ENCODE measurements at places on chromosomes 12 and 14.

- no peak for DNase-seq
These were observed 498.5 kb downstream of the NELL2 start for GRCh38 chr12:44377443-44378187.

DNA sequence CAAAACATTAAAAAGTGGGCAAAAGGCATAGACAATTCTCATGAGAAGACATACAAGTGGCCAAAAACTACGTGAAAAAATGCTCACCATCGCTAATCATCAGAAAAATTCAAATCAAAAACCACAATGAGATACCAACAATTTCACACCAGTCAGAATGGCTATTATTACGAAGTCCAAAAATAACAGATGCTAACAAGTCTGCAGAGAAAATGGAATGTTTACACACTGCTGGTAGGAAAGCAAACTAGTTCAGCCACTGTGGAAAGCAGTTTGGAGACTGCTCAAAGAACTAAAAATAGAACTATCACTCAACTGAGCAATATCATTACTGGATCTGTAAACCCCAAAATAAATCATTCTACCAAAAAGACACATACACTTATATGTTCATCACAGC lies 76.2 kb downstream of the PRKD1 start:
- peak; percentile 44 for DNase-seq

DNA sequence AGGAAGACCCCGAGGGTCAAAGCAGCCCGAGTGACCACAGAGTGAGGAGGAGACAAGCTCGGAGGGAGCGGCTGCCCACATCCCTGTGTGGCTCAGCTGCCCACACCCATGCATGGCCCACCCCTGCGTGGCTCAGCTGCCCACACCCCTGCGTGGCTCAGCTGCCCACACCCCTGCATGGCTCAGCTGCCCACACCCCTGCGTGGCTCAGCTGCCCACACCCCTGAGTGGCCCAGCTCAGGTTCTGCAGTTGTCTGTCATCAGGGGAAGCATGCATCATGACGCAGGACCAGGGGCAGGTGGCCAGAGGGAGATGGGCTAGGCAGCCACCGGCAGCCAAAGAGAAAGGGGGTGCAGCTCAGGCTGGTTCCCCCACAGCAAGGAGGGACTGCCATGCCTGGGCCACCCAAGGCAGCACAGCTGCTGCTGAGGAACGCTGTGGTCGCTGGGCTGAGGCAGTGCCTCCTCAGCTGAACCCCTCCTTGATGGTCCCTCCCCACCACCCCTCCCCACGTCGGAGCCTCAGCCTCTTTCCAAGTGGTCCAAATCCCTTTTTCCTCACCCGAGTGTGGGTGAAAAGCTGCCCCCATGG lies 33.3 kb upstream of the NUDT14 start:
- no peak for DNase-seq

DNA sequence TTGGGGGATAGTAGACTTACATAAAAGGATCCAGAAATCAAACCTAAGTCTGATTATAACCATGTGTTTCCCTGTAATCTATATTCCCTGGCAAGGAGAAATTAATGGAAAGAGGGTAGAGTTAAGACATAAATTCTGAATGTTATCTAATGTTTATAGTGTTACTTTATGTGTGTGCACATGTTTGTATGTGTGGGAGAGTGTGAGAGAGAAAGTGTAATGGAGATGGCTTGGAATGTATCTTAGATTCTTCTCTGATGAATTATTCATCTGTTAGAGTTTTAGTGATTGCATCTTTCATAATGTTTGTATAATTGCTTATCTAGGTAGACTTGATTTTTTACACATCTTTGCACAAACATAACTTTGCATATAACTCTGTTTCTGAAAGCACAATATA lies 490.9 kb downstream of the FLRT2 start:
- DNase-seq: no peak

DNA sequence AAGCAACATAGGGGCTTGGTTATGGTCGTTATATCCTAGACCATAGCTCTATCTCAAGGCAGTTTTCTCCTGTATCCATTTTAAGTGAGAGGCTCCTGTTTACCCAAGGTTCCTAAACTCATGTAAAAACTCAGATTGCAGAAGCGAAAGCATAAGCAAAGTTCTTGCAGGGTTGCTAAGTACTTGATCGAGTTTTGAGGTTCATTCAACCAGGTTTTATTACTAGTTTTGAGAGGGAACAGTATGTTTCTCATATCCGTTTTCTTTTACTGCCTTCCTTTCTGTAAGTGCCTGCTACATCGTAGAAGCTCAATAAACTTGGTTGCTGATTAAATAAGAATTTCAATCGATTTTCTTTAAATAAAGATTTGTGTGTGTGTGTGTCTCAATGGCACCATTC lies 5.1 kb downstream of the AKAP3 start:
- DNase-seq: no peak

DNA sequence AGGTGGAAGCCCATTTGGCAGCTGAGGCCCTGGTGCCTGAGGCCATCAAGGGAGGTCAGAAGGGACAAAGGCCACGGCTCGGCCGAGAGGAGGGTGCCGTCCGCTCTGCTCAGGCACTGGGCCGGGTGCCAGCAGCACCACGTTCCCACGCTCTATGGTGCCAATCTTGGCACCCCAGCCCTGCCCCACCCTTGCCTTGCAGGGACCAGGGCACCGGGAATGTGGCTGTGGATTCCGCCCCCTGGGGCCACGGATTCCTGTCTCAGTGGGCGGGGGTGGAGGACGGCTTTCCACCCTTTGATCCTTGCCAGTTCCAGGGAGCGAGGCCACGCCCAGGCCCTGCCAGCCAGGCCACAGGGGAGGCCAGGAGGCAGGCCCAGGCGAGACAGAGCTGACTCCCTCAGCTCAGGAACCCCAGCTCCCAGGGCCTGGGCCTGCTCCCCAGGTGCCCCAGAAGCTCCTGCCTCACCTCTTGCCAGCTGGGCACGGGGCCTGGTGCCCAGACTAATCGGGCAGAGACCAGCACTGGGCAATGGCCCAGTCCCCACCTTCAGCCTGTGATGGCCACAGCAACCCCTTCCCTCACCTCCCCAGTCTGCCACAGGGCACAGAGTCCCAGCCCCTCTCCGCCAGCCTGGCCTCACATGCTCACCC lies 26.4 kb upstream of the GPR132 start:
- no peak for DNase-seq

DNA sequence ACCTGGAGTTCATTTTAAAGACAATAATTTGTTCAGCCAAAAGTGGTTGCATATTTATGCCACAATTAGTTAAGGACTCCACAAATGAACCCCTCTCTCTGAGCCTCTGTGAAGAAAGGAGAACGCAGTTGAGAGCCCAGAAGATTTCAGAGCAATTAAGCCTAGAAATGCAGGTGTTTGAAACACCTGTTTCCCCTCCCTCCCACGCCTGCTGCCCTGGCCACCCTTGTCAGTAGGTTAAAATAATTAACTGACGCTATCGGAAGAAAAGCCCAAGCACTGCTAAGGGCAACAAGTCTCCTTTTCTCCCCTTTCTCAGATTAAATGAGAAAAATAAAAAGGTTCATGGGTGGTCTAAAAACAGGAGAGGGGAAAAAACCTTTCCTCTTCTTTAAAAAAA lies 99.2 kb downstream of the PPM1A start:
- no peak for DNase-seq

GRCh38 chr14:91872517-91873470 lies 5.5 kb upstream of the TC2N start:
- no peak for DNase-seq

- peak; percentile 64 for DNase-seq
These were observed 54.5 kb downstream of the CRACR2A start for GRCh38 chr12:3698218-3698974.

DNA sequence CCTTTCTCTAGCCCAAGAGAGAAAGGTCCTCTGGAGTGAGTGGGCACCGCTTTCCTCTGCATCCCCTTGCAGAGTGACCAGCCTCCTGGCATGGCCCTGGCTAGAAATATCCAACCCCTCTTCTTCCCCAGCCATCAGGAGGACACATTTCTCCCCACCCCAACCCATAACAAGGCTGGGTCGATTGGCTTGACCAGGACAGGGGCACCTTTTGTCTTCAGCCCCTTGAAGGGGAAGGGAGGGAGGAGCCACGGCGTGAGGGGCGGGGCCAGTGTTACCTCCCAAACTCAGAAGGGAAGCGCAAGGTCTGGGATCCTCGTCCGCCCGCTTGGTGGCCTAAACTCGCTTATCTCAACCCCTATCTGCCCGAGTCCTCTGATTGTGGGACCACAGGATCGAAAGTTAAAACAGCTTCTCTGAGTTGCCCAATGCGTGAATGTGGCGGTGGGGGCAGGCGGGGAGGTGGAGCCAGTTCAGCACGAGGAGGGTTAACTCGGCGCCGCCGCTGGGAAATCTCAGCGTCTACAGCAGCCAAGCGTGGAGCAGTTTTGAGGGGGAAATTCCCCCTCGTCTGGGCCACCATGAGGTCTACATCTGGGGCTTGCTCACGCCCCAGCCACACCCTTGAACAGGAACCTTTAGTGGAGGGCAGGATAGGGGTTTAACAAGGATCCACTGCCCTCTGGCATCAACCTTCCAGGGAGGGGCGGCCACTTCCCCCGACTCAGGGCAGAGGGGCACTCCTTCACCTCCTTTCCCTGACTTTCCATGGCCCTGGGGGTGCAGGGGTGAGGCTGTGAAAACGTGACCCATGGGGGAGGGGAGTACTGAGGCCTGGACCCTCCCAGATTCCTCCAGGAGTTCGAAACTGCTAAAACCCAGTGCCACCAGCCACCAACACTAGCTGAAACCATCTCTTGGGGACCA lies 795 bp downstream of the STAT6 start:
- no peak for DNase-seq

DNA sequence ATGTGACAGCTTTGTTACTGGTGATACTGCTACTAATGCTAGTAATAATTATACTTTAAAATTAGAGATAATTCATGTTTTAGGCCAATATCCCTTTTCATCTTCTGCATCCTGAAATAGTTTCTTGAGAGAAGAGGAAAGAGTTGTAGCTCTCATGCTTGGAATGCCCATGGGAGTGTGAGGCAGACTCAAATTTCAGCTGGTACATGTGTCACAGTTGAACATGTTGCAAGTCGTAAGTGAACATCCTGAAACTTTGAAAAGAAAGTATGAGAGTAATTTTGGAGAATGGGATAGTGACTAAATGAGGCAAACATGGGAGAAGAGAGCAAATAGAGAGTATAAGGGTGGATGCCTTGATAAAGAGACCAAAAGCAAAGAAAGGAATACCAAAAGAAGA lies 168.0 kb downstream of the TMTC3 start:
- DNase-seq: peak; percentile 88

- DNase-seq: no peak
These were observed 819.2 kb downstream of the FSCB start for GRCh38 chr14:43687921-43688320.

- DNase-seq: no peak
These were observed 44.2 kb downstream of the ZFP36L1 start for GRCh38 chr14:68748691-68749090.

GRCh38 chr12:116697305-116697704 lies 40.6 kb downstream of the SPRING1 start:
- no peak for DNase-seq

DNA sequence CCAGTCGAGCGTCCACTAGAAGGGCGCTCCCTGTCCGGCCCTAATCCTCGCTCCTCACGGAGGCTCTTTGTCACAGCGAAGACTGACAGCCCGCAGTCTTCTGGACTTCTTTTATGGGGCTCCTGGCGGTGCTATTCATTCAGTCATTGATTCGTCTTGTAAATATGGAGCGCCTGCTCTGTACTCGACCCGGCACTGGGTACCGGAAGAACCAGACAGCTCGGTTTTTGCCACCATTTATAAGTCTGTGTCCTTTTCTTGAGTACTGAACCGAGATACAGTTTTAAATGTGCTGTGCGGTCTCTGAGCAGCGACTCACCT lies 570 bp downstream of the DMAC2L start:
- DNase-seq: no peak

GRCh38 chr14:21579976-21580375 lies at the start of gene OR10G3:
Gene OR10G3, minus strand, starts transcription at chr14:21580076. Its CDS starts 9,332 bp downstream, at chr14:21570744.
- DNase-seq: no peak

DNA sequence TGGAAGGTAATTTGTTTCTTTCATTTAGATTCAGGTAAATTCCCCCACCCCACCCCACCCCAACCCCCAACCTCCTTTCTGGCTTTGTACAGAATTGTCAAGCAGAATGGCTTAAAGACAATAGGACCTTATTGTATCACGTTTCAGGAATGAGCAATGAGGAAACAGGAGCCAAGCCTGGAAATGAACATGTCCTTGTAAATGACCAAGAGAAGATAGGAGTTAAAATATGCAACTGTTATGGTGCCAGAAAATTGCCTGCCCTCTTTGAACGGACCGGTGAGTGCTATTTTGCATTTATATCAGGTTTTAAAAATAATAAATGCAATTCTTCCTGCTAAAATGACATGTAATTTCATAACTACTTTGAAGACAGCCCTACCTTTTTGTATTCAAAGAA lies 141.6 kb upstream of the PELI2 start:
- DNase-seq: no peak

GRCh38 chr14:90520326-90520725 lies 123.5 kb downstream of the CALM1 start:
- DNase-seq: no peak

GRCh38 chr14:25090716-25091454 lies 40.9 kb upstream of the STXBP6 start:
- DNase-seq: no peak

GRCh38 chr12:116832353-116832752 lies 48.9 kb downstream of the HRK start:
- DNase-seq: peak; percentile 7

- no peak for DNase-seq
These were observed 65.2 kb downstream of the MARK3 start for GRCh38 chr14:103450416-103450815.

- DNase-seq: no peak
These were observed 46.7 kb downstream of the ESRRB start for GRCh38 chr14:76422662-76423061.

- DNase-seq: peak; percentile 19
These were observed 170.5 kb downstream of the NDUFA12 start for GRCh38 chr12:94832780-94833681.

DNA sequence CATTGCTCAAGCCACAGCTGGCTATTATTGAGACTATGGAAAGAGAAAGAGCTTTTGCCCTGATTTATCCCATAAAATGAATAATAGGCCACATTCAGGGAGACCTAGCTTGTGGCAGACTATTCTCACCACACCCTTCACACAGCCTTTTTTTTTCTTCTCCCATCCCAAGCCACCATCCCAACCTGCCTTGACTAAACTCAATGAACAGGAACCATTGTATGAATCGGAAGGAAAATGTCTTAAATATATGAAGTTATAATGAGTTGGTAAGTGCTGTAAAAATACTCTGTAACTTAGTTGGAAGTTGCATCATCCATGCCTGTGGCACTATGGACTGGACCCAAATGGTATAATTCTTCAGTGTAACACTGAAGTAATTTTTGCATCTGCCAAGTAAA lies 338.4 kb downstream of the RAD51B start:
- no peak for DNase-seq

DNA sequence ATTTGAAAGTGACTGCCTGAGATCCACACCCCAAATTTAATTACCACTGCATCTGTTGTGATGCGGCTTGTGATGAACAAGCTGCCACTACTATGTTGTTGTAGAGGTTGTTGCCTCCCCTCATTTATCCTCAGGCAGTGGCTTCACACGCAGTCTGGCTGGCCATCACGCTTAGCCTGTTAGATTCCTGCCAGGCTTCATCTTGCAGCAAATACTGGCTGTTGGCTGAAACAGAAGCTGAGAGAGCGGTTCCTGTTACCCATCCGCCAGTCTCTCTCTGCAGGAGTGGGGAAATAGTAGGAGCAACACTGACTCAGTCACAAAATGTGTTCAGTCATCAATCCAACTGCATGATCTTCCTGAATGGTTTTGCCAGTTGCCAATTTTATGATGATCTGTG lies 934.4 kb downstream of the FLRT2 start:
- DNase-seq: no peak

GRCh38 chr12:120631097-120631496 lies 9.3 kb upstream of the CABP1 start:
- DNase-seq: no peak

GRCh38 chr14:57583396-57583795 lies 89.7 kb upstream of the CCDC198 start:
- no peak for DNase-seq
